SW480 (cell line): ENCODE measurements at places on chromosomes 5 and 9.

GRCh38 chr9:99360026-99360425 lies 137.9 kb downstream of the SEC61B start:
- no peak for DNase-seq

GRCh38 chr9:115922444-115922843 lies 231.1 kb upstream of the PAPPA start:
- no peak for DNase-seq

- no peak for DNase-seq
These were observed 453.3 kb downstream of the DIRAS2 start for GRCh38 chr9:90189306-90189705.

DNA sequence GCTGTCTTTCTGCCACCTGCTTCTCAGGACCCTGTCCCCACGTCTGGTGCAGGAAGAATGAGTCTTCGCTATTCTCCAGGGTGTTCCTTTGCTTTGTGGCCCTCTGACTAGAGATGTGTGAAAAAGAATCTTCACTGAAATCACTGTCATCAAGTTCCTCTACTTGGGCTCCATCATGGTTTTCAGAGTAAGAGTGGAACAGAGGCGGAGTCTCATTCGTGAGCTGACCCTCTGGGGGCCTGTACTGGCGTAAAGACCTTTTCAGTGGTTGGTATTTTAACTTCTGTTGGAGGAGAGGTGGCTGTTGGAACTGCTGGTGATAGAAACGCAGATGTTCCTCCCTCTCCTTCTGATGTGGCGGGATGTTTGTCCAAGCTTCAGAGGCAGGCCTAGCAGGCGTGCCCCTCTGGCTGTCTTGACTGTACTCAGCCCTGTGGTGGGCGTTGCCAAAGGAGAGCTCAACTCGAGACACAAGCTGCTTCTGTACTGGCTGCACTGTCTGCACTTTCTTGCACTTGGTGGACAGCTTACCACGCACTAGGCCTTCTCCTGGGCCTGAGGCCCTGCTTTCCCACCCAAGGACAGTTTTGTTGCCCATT lies 72.0 kb downstream of the KIF24 start:
- no peak for DNase-seq

GRCh38 chr9:114371973-114372917 lies 15.5 kb downstream of the AKNA start:
- no peak for DNase-seq

GRCh38 chr9:73090214-73090613 lies 61.5 kb upstream of the ANXA1 start:
- no peak for DNase-seq

DNA sequence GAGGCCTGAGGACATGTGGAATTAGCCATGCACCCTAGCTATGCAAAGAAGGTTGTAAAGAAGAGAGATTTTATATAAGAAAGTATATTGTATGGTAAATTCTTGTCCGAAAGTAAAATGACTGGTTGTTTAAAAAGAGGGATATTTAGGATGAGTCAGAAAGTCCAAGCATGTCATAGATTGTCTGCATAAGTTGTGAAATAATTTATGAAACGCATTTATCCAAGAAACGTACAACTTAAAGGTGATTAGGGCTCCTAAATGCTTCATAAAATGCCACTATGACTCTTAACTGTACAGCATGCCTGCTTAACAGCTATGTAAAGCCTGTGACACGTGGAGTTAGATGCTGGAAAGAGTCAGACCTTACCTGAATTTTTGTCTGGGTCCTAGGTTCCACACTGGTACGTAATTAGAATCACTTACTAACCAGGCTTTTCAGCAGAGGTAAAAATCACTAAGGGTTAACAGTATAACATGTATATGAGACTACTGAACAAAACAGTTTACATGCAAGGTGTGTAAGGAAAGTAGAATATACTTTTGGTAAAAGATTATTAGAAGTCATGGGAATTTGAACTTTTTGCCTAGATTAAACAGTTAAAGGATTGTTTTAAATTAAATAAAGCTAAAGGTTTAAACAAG lies 37.0 kb upstream of the ARL15 start:
- DNase-seq = no peak

- no peak for DNase-seq
These were observed 73.8 kb upstream of the IFNE start for GRCh38 chr9:21555911-21556310.
